ENCODE measurements at places on chromosomes 5 and 9. TPM values are rescaled to one million over a fixed set of nuclear protein-coding genes. Genes with fewer than 3 reads are reported as not detected.

The RFESD gene
- 3.1 TPM for total RNA-seq

The NUTM2F gene
- not detected for total RNA-seq

The PIP5KL1 gene
- 1.5 TPM for total RNA-seq

The NR2F1-AS1 gene
- total RNA-seq = 3.8 TPM

The CTNNA1 gene
- total RNA-seq = 212 TPM

The TRIM41 gene
- 28.7 TPM for total RNA-seq

The STING1 gene
- 1.2 TPM for total RNA-seq

The GNA14 gene
- total RNA-seq = not detected

The TLX3 gene
- not detected for total RNA-seq

The CDH6 gene
- total RNA-seq = 0.19 TPM

The BAAT gene
- 0.58 TPM for total RNA-seq

The PCDHB11 gene
- 0.11 TPM for total RNA-seq

The ZNF454 gene
- not detected for total RNA-seq

The MSX2 gene
- 6.4 TPM for total RNA-seq

The SRA1 gene
- total RNA-seq = 37.6 TPM

The GAPVD1 gene
- total RNA-seq = 16.3 TPM

The SLC6A18 gene
- not detected for total RNA-seq

The ALDH1A1 gene
- 4,899 TPM for total RNA-seq

The GFRA3 gene
- total RNA-seq = 0.08 TPM

The PFN3 gene
- not detected for total RNA-seq
